IMR-90 (cell line): ENCODE measurements at places on chromosomes 16 and 17. TPM values are rescaled to one million over a fixed set of nuclear protein-coding genes. Genes with fewer than 3 reads are reported as not detected.

OR1F1 gene
- total RNA-seq, result not detected in 2 replicates

MARVELD3 gene
- not detected in 2 replicates for total RNA-seq

SOX9 gene
- total RNA-seq, result 4.1 and 8.3 TPM in 2 replicates

DNA sequence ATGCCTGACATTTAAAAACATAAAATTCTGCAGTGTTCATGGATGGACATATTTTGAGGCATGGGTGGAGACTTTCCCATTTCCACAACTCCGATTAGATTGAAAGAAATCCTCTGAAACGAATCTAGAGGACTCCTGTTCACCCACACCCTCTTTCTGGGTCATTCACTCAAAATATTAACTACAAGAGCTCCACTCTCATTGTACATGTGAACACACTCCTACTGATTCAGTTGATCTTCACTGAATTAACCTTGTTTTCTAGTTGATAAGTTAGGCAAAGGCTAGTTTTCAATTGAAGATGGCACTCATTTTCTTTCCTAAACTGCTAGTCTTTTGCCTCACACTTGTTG, 44.1 kb downstream of the GRB7 start:
- H3K4me1 ChIP-seq, result no peaks in the 10 kb centered on the region
- H3K27me3 ChIP-seq, result peaks cover 39% of the 10 kb centered on the region
- H3K4me3 ChIP-seq, result no peak overlapping the region
- no peak overlapping the region for H3K27ac ChIP-seq
- no peak for DNase-seq
- H3K36me3 ChIP-seq, result no peaks in the 10 kb centered on the region

DNA sequence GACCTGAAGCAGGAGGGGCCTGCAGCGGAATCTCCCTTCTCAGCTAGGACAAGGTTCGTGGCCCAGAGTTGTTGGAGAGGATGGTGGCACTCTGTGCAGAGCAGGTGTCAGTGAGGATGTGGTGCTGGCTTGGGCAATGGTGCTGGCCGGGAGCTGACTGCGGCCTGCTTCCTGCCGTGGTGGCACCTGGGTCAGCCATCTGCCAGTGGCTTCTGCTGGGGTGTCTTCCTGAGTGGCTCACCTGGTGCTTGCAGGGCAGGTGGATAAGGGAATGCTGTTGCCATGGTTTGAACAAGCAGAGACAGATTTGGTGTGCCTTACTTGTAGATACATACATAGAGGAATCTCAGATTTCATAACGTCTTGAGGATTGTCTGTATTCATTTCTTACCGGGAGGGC, 69.6 kb downstream of the SEC14L1 start:
- H3K36me3 ChIP-seq, result peaks cover 70% of the 10 kb centered on the region
- DNase-seq, result no peak
- no peak overlapping the region for H3K27ac ChIP-seq
- no peaks in the 10 kb centered on the region; the same call in 1 of the 2 replicates for H3K4me1 ChIP-seq

- DNase-seq, result peak; percentile 94
- no peak overlapping the region for H3K4me3 ChIP-seq
- H3K36me3 ChIP-seq, result no peaks in the 10 kb centered on the region
- H3K4me1 ChIP-seq, result no peaks in the 10 kb centered on the region; the same call in 1 of the 2 replicates
Observed at GRCh38 chr16:21260870-21261791, 17.0 kb downstream of the CRYM start.

DNA sequence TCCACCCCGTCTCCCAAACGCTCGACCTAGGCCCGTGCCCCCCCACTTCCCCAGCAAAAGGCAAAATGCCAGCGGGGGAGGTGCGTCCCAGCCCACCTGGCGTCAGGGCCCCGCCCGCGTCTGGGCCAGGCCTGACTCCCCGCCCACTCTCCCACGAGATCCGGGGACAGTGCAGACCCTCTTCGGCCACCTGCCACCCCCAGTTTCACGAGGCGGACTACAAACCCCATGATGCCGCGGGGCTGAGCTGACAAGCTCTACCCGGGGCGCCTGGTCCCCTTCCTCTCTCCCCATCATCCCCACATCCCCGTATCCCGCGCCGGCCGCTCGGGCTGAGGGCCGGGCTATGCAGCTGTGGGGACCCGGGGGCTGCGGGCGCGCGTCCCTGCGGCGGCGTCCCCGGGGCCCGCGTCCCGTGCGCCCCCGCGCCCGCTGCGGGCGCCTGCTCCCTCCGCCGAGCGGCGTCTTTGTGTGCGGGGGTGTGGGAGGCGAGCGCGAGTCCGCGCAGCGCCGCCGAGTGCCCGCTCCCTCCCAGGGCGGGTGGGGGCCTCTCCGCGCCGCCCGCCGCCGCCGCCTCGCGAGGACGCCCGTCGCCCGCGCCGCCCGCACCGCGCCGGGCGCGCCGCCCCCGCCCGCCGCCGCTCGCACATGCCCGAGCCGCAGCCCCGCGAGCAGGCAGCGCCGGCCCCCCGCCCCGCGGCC, at the start of gene ANKRD13B:
ANKRD13B (plus strand) TSS at position 283 of the 702 bp plus-strand sequence. CDS start 490 bp downstream, outside the sequence.
- H3K4me1 ChIP-seq, result peaks cover 32% of the 10 kb centered on the region
- H3K27ac ChIP-seq, result no peak within 1 kb of the TSS
- DNase-seq, result no peak
- H3K27me3 ChIP-seq, result peaks cover 2% of the 10 kb centered on the region; the same call in 1 of the 2 replicates

DNA sequence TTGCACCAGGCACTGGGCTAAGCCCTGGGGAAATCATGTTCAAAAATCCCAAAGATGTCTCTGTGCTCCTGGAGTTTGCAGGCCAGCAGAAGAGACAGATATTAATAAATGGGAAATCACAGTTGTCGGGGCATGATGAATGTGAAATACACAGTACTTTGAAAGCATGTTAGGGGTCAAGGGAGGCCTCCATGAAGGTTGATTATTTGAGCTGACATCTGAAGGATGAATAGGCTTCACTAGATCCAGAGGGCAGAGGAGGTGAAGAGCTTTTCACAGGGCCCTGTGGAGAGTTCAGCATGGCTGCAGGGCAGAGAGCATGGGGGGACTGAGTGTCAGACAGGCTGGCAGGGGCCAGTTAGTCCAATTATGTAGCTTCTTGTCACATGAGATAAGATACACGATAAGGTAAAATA, 2.6 kb downstream of the ANKRD40CL start:
- peaks cover 5% of the 10 kb centered on the region for H3K27me3 ChIP-seq
- no peak overlapping the region for H3K4me3 ChIP-seq
- H3K27ac ChIP-seq, result no peak overlapping the region

DNA sequence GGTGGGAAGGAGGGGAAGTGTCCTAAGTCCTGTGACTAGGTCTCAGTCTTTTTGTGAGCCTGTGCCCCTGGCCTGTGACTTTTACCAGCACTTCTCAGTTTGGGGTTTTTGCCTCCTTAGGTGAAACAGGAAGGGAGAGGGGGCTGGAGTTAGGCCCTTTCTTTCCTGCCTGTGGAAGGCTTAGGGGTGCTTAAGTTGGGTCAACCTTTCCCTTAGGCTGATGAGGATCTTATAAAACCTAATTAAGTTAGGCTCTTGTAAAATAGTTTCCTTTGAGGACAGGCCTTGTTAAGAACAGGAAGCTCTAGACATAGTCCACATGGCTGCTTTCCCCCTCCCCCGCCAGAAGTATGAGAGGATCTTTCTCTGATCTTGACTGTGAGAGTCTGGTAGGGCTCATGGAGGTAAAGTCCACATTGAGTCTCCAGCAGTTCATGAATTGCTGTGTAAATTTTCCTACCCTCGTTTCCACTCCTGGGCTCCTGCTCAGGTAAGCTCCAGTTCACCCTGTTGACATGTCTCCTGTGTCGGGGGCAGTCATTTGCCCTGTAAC, 17.0 kb upstream of the DNASE1 start:
- DNase-seq, result peak; percentile 8
- no peak overlapping the region for H3K4me3 ChIP-seq
- no peaks in the 10 kb centered on the region for H3K27me3 ChIP-seq
- H3K4me1 ChIP-seq, result peaks cover 6% of the 10 kb centered on the region

GRCh38 chr16:89983536-89983935, 35.0 kb downstream of the DEF8 start:
- DNase-seq, result no peak
- H3K27me3 ChIP-seq, result no peaks in the 10 kb centered on the region
- H3K36me3 ChIP-seq, result peaks cover 63% of the 10 kb centered on the region
- no peaks in the 10 kb centered on the region for H3K4me1 ChIP-seq
- no peak overlapping the region for H3K27ac ChIP-seq

DNA sequence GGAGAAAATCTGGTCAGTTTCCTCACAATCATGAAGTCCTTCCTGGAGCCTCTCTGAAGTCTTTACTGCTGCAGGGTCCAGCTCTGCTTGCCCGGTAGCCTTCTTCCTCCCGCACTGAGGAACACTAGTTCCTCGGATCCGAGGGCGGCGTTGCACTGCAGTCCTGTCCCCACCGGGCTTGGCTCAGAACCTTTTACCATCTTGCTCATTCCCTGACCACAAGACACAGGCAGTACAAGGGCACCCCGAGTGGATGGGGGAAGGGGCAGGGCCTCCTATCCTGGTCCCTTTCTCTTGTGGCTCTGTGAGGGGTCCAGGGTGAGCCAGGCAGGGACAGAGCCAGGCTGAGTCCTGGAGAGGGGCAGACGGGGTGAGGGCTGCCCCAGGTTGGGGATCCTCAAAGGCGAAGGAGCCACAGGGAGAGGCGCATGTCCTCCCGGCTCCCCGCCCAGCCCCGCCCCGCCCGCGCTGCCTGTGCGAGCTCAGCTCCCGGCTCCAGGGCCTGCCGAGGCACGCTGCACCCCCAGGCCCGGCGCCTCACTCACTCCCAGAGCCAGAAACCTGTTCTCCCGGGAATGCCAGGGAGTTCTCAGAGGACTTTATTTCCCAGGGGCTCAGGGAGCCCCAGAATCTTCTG, 1.5 kb downstream of the FOXN1 start:
- H3K4me1 ChIP-seq, result no peaks in the 10 kb centered on the region
- DNase-seq, result no peak
- no peaks in the 10 kb centered on the region for H3K36me3 ChIP-seq
- H3K27ac ChIP-seq, result no peak overlapping the region
- H3K4me3 ChIP-seq, result no peak overlapping the region

DNA sequence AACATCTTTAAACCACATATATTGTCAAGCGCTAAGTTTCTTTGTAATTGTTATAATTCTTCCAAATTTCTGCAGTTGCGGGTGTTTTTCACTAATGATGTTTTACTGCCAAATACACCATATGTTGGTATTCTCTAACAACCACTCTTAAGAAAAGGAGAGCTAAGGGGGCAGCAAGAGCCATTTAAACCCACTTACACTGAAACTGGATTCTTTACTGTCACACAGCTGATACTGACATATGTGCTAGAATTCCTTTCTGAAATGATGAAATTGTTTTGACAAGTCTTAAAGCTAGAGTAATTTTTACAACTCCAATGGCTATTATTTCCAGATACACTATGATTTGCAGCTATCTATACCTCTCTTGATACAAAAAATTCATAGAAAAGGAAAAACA, 483.1 kb downstream of the CDH11 start:
- H3K27me3 ChIP-seq, result no peaks in the 10 kb centered on the region
- no peaks in the 10 kb centered on the region for H3K4me1 ChIP-seq
- no peaks in the 10 kb centered on the region for H3K36me3 ChIP-seq
- no peak overlapping the region for H3K27ac ChIP-seq
- H3K4me3 ChIP-seq, result no peak overlapping the region

DNA sequence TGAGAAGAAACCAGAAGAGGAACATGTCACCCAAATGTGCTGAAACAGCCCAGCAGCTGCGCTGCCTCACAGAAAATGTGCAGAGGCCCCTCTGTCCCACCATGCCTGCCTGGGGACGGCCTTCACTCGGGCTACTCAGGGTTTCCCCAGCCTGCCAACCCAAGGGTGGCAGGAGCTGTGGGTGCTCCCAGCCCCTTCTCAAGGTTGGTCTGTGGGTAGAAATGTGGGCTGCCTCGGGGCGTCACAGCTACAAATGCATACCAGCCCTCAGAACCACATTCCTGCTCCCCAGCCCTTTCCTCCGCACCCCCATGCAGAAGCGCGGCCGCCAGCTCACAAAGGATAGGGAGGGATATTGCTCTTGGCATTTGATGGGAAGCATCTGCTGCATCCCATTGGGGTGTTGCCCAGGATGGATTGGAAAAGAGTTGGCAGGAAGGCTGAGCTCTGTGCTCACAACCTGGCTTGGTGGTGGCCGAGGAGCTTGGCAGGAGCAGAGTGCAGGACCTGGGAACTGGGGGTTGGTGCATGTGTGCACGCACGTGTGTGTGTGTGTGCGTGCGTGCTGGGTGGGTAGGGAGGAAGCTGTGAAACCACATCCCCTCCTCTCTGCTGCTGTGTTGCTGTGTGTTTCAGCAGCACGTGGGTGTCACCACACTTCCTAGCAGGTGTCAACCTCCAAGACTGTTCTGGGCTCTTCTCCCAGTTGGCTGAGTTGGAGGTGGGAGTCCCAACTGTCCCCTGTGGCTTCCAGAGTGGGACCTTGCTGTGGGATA, 304.4 kb downstream of the SEC14L1 start:
- no peak overlapping the region for H3K4me3 ChIP-seq
- H3K27me3 ChIP-seq, result no peaks in the 10 kb centered on the region
- peak; percentile 66 for DNase-seq

GRCh38 chr16:69150146-69150865, 17.9 kb downstream of the UTP4 start:
- peak; percentile 81 for DNase-seq
- no peak overlapping the region for H3K4me3 ChIP-seq
- no peak overlapping the region for H3K27ac ChIP-seq
- H3K27me3 ChIP-seq, result no peaks in the 10 kb centered on the region
- H3K36me3 ChIP-seq, result peaks cover 40% of the 10 kb centered on the region

DNA sequence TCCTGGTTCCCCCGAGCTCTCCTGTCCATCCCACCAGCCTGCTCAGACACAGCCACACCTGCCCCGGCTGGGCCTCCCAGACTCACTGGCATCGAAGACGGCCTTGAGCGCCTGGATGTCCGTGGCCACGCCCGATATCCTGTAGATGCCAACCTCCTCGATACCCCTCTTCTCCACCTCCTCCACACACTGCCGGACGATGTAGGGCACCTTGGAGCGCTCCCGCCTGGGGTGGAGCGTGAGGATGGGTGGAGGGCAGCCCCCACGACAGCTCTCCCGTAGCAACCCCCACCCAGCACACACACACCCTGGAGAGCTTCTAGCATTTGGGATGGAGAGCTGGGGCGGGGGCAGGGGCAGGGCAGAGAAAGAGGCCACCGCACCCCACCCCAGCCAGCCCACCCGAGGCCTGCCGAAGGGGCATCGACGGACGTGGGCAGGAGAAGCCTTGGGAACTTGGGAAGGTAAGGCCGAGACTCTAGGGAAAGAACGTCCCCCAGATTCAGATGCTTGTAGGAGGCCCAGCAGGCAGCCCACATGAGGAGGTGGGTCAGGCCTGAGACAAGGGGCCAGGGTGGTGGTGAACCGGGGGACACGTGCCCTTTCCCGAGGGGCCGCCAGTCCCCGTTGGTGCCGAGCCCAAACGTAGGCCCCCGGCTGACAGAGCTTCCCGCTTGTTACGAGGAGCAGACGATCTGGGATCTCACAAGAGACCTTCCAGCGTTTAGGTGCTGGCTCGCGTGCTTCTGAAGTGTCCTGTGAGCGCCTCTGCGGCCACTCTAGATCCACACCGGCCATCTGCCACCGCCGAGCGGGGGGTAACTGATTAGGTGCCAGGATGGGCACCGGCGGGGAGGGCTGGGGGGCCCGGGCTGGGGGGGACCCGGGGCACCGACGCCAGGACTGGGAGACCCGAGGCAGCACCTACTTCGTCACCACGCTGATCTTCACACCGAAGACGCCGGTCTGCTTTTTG, 15.1 kb downstream of the TIMM22 start:
- DNase-seq, result no peak
- peaks cover 43% of the 10 kb centered on the region for H3K36me3 ChIP-seq

GRCh38 chr17:549177-550040, 165.2 kb downstream of the VPS53 start:
- H3K4me3 ChIP-seq, result peak overlapping the region; percentile 17; the same call in 1 of the 2 replicates
- H3K4me1 ChIP-seq, result peaks cover 14% of the 10 kb centered on the region
- H3K27ac ChIP-seq, result peak overlapping the region; percentile 82
- peaks cover 13% of the 10 kb centered on the region for H3K36me3 ChIP-seq
- H3K27me3 ChIP-seq, result no peaks in the 10 kb centered on the region
- DNase-seq, result peak; percentile 83
